ENCODE measurements at places on chromosomes 7 and 10.

- DNase-seq: no peak
These were observed 253.5 kb upstream of the PRKCQ start for GRCh38 chr10:6833458-6834011.

DNA sequence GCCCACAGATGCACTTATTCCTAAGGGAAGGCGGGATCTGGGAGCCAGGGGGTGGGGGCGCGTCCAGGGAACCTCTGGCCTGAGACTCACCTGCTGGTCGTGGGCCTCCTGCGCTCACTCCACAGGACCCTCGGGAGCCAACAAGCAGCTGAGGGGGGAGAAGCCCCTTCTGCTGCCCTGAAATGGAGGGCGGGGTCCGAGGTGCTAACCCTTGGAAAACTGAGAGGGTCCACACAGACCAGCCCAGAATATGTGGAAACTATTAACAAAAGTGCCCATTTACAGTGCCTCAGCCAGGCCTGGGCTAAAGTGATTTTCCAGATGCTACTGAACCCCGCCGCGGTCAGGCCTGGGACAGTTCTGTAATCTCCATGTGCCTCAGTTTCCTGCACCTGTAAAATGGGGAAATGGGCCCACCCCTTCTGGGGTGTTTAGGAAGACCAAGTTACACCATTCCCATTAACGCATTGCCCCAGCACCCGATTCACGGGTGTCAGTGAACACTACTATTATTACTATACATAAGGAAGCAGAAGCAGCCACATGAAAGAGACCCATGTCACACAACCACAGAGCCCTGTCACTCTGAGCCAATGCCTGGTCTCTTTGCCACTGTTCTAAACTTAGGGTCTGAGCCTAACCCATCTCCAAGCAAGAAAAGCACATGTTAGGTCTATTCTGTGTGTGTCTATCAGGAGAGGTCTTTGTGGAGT is 630 bp upstream of the VSTM4 start:
- no peak for DNase-seq

DNA sequence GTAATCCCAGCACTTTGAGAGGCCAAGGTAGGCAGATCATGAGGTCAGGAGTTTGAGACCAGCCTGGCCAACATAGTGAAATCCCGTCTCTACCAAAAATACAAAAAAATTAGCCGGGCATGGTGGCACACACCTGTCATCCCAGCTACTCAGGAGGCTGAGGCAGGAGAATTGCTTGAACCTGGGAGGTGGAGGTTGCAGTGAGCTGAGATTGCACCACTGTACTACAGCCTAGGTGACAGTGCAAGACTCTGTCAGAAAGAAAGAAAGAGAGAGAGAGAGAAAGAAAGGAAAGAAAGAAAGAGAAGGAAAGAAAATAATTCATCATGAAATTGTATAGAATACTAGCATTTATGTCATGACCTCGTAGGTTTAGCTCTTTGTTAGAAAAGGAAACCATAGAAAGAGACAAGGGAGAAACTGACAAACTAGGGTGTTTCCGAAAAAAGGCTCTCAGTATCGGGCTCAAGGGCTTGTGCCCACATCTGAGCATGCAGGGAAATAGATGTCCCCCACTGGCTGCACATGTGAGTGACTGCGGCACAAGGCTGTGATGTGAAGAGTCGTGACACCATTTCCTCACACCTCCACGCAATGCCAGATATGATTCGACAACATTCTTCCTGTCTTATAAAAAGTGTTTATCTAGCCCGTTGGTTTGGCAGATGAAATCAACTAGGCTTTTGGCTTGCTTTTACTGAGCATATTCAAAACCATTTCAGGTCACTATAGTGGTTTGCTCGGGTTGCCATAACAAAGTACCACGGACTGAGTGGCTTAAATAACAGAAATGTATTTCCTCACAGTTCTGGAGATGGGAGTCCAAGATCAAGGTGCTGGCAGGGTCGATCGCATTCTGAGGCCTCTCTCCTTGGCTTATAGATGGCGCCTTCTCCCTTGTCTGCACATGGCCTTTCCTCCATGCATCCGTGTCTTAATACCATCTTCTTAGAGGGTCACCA is 2.0 kb downstream of the SRGN start:
- peak; percentile 37 for DNase-seq

- DNase-seq: no peak
These were observed 447.6 kb upstream of the NPVF start for GRCh38 chr7:25675789-25676474.

GRCh38 chr7:38855867-38856266 is 53.1 kb downstream of the VPS41 start:
- no peak for DNase-seq

DNA sequence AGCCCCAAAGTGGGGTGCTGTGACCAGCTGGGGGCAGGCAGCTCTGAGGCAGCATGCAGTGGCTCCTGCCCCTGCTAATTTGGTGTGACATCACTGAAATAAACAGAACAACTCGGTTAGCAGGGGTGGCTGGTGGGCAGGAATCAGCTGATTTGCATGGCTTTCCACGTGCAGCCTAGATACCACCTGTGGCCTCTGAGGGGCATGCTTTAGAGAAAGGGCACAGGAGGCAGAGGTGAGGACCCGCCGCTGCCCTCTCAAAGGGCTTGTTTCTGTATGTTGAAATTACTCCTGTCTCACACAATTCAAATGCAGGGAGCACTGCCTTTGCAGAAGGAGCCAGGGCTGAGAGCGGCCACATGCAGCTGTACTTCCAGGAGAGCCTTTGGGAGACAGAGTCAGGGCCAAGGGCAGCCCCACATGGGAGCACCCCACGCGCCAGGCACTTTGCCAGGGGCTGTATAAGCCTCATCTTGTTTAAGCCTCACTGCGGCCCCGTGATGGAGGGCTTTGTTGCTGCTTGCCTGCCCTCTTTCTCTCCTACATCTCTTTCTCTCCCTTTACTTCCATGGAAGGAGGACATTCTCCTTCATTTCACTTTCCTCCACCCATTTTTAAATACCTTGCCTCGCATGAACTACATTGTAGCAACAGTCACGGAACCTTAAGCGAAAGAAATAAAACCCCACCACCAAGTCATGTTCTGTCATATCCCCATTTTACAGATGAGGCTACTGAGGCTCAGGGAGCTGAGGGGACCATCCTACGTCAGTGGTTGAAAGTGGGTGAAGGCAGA is 137.7 kb downstream of the ZMIZ1 start:
- DNase-seq: no peak

DNA sequence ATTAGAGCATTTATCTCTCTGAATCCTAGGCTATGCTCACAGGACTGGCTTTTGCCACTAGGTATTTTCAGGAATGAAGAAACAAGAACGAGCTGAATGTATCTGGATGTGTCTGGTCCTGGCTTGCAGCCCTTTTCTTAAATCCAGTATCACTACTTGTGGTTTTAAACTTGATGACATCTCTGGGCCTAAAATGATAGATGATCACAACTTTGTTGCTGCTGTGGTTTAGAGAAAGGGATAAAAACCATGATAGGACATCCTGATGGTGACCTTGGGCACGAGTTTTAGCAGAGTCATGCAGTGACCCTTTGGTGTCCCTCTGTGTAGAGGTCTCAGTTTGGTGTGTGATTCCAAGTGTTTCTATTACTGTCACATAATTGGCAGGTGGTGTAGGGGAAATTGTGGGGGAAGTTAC is 31.7 kb upstream of the SEMA3C start:
- no peak for DNase-seq

GRCh38 chr10:70807556-70807955 is 8.2 kb upstream of the SGPL1 start:
- no peak for DNase-seq

DNA sequence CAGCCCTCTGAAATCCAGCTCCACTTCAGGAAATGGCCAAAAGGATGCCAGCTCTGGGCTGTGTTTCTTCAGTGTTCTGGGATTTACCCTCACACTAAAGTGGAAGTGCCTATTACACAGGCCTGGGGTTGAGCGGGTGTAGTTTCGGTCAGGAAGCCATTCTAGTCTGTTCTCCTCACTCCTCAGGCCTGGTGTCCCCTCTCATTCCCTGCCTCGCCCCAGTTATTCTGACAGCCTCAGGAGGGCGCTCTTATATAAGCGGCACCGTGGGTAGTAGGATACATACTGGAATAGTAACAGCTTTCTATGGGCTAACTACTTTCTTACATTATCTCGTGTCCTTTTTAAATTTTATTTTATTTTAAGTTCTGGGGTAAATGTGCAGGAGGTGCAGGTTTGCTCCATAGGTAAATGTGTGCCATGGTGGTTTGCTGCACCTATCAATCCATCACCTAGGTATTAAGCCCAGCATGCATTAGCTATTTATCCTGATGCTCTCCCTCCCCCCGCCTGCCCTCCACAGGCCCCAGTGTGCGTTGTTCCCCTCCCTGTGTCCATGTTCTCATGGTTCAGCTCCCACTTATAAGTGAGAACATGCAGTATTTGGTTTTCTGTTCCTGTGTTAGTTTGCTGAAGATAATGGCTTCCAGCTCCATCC is 12.2 kb upstream of the LGI1 start:
- DNase-seq: no peak

DNA sequence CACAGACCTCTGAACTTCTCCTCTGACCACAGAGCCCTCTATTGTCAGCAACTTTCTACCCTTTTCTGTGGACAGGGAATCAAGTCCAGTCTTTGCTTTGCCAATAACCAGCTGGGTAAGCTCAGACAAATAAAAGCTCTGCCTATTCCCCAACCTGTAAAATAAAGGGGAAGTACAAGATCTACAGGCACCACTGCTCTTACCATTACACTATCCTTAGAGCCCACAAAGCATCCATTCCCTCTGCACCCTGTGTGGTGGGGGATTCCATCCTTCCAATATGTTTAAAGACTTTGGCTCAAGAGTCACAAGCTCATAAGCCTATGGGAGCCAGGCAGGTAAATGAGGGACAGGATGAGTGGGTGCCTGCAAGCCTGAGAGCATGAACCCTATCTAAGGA is 88.2 kb downstream of the PARD3 start:
- no peak for DNase-seq

GRCh38 chr7:51601461-51601860 is 284.9 kb upstream of the COBL start:
- DNase-seq: no peak

DNA sequence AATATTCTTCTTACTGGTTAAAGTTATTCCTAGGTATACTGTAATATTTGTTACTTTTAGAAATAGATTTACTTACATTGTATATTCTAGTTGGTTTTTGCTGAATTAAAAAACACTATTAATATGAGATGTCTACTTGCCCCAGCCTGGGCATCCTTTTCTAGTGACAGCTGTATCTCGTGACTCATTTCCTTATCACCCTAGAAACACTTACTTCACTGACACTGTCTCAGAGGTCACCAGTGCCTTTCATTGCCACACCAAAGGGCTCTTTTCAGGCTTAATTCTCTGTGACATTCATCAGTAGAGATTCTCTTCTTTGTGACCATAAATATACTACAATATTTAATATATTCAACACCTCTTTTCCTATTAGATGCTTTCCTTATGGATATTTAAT is 194.7 kb downstream of the GALNT17 start:
- no peak for DNase-seq

GRCh38 chr7:142450206-142450605 is 192.3 kb upstream of the PRSS58 start:
- DNase-seq: no peak

GRCh38 chr10:21385536-21385935 is 139.9 kb downstream of the SKIDA1 start:
- no peak for DNase-seq

- no peak for DNase-seq
These were observed 53.0 kb upstream of the PPP1R17 start for GRCh38 chr7:31633894-31634494.

DNA sequence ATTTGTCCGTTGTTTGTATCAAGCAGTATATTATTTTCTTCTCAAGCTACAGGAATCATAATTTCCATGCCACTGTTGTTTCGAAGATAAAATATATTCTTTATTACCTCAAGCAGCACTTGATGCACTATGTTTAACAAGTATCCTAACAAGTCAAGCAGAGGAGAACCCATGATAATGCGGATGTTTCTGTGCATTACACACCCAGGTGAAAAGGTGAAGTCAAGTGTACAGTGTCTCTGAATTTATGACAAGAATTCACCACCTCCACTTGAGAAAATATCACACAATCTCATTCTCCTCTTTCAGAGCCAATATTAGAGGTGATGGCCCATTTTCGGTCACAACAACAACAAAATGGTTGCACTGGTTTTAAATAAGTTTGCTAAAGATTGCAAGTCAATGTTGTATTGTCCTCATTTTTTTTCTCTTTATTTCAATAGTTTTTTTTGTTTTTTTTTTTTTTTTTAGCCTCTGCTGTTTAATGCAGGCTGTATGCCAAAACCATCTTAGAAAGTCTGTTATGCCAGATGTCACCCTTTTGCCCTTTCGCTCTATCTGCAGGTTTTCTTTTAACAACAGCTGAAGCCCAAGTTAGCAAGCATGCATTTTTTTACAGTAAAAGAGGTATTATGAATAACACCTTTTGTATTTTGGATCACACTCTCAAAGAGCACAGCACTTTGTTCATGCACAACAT is 568.7 kb upstream of the LRRN3 start:
- DNase-seq: no peak

GRCh38 chr7:105365541-105366534 is 22.9 kb downstream of the SRPK2 start:
- DNase-seq: no peak

DNA sequence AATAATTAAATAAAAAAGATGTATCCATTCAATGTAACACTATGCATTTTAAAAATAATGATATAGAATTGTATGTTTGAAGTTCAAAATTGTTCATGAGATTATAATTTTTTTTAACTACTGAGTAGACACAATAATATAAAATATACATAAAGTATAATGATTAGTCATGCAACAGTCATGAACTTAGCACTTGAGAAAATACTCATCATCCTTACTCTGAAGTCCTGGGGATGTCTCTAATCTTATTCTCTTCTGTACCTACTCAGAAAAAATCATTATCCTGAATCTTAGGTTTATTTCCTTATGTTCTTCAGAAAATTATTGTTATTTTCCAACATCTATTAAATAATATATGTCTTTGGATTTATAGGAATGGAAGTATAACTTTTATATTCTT is 26.4 kb upstream of the IKZF1 start:
- no peak for DNase-seq

DNA sequence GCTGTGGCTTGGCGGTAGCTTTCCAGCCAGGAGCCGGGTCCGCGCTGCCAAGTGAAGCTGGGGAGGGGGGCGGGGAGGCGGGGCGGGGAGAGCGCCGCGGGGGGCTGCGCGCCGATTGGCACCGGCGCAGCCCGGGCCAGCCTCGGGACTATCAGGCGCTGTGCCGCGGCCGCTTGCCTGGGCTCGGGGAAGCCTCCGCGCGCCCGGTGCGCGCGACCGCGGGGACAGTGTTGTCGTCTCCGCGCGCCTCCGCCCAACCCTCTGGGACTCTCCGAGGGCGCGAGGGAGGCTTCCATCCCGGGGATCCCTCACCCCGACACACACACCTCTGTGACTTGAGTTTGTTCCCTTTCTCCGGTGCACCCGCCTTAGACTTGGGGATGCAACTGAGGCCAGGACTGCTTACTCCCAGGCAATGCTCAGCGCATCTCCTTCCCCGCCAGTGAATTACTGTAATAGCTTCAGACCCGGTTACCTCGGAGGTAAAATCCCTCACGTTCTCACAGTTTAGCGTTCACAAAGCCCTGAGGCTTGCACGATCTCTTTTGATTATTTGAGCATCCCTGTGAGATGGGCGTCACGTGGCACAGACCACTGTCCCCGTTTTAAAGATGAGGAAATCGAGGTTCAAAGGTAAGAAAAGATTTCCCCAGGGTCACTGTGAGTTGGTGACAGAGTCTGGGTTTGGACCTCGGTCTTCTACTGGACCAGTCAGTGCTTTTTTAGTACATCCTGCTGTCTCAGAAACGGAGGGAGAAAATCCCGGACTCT is at the start of gene NKX1-2:
TSS of gene NKX1-2 (minus strand) at position 24 of the 771 bp plus-strand sequence. CDS start 92 bp downstream, outside the sequence.
- no peak for DNase-seq

- DNase-seq: no peak
These were observed 210.2 kb upstream of the AGK start for GRCh38 chr7:141340991-141341390.
